Activated CD8-positive, alpha-beta T cell treated with anti-CD3 and anti-CD28 coated beads for 36 hours (primary cell): ENCODE measurements at places on chromosomes 13 and 19.

- DNase-seq, result no peak
Observed at GRCh38 chr13:95050800-95051615, 250.2 kb downstream of the ABCC4 start.

GRCh38 chr19:33844478-33844877 is 47.8 kb downstream of the KCTD15 start:
- no peak for DNase-seq

- peak; percentile 87 for DNase-seq
Observed at GRCh38 chr19:13234518-13234917, 84.3 kb downstream of the IER2 start.

DNA sequence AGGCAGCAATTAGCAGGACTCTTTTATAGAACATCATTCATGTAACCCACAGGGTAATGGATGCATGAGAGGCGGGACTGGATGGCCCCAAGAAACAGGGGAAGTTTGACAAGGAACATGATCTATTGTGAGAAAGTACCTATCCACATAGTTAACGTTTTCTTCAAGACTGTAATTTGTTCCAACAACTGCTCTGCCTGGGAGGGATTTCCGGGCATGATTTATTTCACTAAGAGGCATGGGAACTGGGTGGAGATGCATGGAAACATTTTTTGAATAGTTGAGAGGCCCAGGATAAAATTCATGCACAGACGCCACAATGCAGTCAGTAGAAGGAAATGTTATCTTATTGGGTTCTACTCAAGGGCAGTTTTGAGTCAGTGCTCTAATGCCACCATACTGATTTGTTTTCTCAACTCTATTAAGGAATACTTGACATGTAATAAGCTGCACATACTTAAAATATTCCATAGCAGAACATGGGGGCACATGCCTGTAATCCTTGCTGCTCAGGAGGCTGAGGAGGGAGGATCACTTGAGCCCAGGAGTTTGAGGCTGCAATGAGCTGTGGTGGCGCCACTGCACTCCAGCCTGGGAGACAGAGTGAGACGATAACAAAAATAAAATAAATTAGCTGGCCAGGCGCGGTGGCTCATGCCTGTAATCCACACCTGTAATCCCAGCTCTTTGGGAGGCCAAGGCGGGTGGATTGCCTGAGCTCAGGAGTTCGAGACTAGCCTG is 9.9 kb upstream of the ATG4D start:
- no peak for DNase-seq

- no peak for DNase-seq
Observed at GRCh38 chr13:77233159-77233558, 93.7 kb downstream of the MYCBP2 start.

DNA sequence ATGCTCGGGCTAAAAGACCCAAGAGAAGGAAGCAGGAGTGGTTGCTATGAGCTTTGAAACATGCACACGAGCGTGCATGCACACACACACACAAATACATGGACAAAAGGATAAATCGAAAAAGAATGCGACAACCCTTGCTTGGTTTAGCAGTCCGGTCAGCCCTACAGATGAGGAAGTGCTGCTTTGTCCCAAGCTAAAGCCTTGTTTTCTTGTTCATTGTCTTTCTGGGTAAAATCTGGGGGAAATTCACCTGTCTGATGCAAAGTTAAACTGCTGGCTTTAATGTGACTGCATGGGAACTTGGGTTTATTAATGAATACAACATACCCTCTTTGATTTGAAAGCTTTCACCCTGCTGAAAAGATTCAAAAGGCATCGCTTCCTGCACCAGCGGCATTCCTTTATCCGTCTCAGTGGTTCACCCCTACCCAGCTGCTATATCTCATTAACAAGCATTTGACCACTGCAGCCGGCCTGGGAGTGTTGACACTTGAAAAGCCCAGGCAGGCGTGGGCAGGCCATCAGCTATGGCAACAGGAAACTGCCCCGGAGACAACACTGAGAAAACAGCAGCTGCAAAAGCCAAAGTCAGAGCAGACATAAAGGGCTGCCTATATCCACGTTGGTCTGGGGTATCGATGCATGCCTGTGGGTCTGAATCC is 301.7 kb downstream of the NDFIP2 start:
- DNase-seq, result no peak

GRCh38 chr13:112733112-112733511 is 43.3 kb downstream of the ATP11A start:
- no peak for DNase-seq
